Fibroblast of skin of left quadriceps (primary cell): ENCODE measurements at places on chromosomes 5 and 9.

DNA sequence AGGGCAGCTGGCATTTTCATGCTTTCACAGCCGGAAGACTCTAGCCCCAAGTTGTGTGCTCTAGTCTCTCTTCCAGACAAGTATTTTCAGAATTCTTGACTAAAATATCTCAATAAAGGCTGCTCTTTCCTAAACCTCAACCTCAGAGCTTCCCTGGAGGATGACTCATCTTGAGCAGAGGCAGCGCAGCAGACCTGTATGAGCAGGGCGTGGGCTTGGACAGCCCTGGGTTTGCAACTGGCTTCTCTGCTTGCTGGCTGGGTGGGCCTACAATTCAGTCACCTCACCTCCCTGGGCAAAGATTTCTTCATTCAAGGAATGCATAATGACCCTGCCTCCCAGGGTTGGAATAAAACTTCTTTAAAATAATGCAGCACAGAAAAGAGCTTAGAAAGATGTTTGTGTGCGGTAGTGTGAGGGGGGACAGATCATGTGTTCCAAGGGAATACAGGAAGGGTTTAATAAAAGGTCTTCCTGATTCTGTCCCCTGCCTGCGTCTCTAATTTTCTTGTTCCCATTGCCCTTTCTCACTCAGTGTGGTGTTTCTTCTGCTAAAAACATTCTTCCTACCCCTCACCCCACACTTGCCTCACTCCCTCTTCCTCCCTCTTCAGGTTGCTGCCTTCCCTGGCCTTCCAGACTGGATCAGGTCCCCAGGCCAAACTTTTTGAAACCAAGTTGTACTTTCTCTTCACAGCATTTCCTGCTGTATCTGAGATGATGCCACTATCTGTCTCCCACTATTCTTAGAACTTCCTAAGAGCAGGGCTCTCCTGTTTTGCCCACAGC is 39.4 kb upstream of the MAP1B start:
- peak; percentile 72 for DNase-seq

DNA sequence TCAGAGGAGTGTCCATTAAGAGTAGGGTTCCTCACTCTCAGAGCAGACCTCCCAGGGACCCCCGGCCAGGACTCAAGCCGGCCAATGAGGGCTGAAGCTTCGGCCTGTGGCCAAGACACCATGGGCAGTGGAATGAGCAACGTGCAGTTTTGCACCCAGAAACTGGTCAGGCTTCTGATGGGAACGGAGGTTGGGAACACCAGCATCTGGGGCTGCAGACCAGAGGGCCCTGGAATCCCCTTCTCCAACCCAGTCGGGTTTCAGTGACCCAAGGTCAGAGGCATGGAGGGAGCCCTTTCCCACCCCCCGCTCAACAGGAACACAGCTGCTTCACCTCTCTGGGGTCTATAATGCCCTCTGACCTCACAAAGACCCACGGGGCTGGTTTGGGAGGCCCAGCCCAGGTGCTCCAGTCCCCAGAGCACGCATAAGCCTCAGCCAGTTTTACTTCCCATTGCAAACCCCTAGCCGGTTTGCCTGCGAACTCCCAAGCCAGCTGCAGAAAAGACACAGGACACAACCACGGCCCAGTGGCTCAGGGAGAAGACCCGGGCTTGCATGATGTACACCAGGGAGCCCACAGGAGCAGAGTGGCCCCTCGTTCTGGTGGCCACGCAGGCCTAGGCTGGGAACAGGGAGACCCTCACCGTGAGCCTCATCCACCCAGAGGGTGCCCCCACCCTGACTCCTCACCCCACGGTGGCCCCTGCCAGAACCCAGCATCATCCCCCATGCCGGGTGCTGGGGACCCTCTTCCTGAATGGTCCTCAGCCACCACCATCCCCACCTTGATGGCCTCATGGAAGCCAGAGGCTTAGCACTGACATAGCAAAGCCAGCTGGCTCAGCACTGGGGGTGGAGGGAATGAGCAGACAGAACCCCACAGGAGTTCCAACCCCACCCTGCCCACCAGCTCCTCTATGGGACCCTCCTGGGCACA is 30.6 kb downstream of the VAV2 start:
- DNase-seq: no peak

- DNase-seq: no peak
Measured at GRCh38 chr5:143066556-143067281, 296.5 kb downstream of the ARHGAP26 start.

GRCh38 chr5:69039829-69040228 is 54.0 kb upstream of the SLC30A5 start:
- no peak for DNase-seq

- DNase-seq: no peak
Measured at GRCh38 chr5:119383008-119383407, 27.2 kb downstream of the TNFAIP8 start.

DNA sequence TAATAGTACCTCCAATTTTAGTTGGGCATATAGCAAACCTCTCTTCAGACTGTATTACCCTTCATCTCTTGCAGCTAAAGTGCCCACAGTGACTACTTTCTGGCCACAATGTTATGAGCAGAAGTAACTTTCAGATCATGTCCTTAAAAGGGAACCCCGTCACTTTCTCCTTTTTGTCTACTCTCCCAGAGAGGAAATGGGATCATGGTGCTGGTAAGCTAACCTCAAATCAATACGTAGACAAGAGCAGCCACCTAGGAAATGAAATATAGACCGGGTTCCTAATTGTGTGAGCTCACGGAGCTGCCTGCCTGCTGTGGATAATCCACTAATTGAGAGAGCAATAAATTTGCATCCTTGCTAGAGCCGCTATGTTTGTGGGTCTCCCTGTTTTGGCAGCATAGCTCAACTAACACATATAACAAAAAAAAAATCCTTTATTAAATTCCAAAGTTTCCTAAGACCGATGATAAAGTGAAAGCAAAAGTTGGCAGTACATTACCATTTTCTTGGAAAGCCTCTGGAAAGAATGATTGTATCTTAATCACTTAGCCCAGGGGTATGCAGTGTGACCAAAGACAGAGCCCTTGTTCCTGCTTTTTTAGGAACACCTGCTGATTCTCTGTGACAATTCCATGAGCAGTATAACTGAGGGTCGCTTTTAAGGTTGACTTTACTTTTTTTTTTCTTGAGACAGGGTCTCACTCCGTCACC is 5.6 kb upstream of the IL7R start:
- no peak for DNase-seq

DNA sequence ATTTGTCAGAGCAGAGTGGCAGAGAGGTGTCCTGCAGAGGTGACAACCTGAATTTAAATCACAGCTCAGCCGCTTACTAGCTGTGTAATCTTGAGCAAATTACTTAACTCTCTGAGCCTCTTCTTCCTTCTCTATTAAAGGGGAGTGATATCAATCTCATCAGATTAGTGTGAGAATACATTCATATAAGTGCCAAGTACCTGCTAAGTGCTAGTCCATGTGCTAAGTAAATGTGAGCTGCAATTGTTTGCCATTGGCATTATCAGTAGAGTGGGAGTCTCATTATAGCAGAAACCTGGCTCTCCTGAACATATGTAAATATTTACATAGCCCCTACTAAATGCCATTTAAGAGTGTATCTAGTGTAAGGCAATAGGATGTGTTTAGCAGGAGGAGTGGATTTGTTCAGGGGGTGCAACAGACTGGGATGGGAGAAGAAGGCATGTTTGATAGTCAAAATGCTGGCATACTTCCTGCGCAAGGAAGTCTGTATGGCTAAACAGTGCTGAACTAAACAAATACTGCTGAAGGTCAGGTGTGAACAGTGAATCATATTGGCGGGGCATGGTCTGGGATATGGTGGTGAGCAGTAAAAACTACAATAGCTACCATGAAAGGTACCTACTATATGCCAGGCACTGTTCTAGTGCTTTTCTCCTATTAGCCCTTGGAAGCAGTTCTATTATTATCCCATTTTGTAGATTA is 74.5 kb downstream of the F2RL2 start:
- DNase-seq: no peak

DNA sequence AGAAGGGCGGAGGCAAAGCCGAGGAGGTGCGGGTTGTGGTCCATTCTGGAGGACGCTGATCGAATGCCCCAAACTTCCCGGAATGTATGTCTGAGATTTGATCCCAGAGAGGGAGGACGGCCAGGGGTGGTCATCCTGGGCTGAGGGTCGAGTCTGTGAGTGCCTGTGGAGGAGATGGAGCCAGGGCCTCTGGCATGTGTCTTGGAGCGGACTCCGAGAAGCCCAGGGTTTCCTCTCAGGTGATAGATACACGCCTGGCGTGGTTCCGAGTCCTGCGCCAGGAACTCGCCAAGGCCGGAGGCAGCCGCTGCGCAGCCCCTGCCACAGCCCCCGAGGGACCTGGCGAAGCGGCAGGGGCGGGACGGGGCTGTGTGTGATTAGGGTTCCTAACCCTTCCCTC is 363 bp downstream of the ZNF454 start:
- DNase-seq: peak; percentile 1

GRCh38 chr9:130780865-130781504 is 54.1 kb upstream of the ABL1 start:
- DNase-seq: peak; percentile 97

- DNase-seq: no peak
Measured at GRCh38 chr9:137478962-137479861, 20.1 kb upstream of the NSMF start.

DNA sequence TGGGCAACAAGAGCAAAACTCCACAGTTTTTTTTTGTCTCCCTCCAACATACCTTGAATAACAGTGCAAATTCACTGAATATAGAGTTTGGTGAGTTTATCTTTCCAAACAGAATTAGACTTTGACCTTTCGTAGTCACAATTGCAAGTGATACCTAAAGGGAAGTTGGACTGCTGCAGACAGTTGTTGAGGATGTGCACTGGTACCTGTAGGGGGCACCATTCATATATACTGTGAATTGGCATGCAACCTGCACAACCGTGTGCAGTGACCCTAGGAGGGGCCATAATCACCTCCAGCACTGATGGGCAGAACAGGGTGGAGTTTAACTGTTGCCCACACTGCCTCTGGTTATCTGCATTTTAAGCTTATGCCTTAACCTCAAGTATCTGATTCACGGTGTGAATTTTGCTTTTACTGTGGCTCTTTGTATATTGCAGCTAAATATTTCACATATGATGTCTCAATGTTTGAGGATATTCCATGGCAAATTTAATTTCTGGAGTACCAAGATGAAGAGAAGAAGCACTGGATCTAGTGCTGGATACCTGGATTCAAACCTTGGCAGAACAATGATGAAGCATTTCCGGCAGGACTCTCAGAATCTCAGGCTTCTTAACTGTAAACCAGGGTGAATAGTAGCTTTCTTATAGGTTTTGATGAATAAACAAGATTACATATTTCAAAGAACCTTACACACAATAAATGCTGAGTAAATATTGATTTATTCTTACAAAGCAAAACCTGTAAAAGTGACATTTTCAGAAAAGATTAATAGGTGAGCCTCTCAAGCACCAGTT is 144.3 kb downstream of the ACTBL2 start:
- DNase-seq: no peak

GRCh38 chr9:115786321-115786720 is 367.3 kb upstream of the PAPPA start:
- DNase-seq: peak; percentile 11

DNA sequence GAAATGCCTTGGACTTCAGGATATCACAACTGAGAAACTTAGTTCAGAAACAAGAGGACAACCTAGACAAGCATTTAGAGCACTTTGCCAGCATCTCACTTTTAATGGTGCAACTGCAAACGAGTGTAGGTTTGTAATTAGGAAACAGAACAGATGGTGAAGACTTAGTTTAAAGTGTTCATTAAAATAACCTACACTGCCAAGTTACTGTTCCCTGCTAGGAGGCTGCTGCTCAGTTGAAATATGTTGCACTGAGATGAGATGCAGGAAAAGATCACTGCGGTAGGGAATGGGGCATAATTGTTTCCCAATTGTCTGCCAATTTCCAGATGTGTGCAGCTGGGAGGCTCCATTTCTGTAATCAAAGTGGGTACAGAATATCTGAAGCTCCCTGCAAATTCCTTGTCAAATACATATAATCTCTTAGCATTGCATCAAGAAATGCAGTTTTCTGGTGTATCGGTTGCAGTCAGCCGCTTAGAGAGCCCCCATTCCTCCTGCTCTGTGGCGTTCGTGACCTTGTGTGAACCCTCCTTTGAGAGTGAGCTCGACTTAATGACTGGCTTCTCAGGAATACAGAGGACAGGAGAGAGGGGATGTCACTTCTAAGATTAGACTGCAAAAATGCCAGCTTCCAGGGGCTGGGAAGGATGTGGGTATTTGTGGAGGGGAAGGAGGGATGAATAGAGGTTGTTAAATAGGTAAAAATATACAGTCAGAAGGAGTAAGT is 448.9 kb downstream of the MED10 start:
- DNase-seq: no peak

DNA sequence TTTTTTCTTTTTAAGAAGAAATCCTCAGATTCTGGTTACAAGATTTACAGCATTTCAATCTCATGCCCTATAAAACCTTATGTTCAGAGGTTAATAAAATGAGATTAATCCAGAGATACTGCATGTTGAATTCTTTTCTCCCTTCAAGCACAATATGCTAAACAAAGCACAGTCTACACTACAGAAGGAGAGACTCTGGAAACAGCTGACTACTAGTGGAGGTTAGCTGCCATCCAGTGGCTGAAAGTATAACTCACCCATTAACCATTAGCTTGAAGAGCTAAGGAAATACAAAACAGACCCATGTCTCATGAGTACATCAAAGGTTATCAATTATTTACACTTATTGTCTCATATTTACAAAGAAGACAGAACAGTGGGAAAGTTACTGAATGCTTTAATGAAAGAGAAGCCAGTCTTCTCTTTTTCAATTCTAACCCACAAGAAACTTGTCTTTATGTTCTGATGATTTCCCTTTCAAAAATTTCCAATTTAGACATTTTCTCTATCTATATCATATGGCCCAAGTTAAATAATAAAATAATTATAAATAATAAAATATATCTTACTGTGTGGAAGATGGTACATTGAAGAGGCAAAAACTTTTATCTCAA is 12.7 kb upstream of the DNAH5 start:
- DNase-seq: peak; percentile 29

GRCh38 chr9:81682797-81683196 is 6.5 kb downstream of the TLE1 start:
- DNase-seq: no peak

GRCh38 chr5:61295365-61295764 is 36.7 kb upstream of the ZSWIM6 start:
- DNase-seq: no peak

GRCh38 chr9:130672466-130672865 is 8.1 kb downstream of the PRDM12 start:
- DNase-seq: no peak

GRCh38 chr9:68669218-68669617 is 35.8 kb upstream of the PIP5K1B start:
- DNase-seq: no peak

DNA sequence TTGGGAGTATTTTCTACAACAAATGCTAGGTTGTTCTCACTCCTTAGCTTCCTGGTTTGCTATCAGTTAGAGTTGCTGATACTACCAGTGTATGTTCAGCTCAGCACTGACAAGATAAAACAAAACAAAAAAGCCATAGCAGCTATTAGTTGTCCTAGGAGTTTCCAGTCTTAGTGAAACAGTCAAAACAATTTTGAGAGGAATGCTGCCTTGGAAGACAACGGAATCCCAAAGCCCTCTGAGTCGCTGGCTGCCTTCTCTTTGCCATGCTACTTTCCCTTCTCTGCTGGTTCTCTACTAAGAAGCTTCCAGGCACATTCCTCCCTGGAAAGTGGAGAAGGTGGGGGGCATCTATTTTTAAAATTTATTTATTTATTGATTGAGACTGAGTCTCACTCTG is 5.4 kb upstream of the CREBRF start:
- DNase-seq: no peak
